Left ventricle myocardium inferior (tissue), 1 donor: ENCODE measurements at places on chromosomes 6 and 20. TPM values are rescaled to one million over a fixed set of nuclear protein-coding genes. Genes with fewer than 3 reads are reported as not detected.
A peak's percentile ranks its signal among the peaks of the same experiment; 100 is the strongest.

Gene DOK5
- total RNA-seq, result 14.3 TPM

Gene ID4
- 3.0 TPM for total RNA-seq

Gene RPN2
- 81.4 TPM for total RNA-seq

GRCh38 chr6:27297857-27298730, 14.0 kb downstream of the POM121L2 start:
- no peak for DNase-seq

DNA sequence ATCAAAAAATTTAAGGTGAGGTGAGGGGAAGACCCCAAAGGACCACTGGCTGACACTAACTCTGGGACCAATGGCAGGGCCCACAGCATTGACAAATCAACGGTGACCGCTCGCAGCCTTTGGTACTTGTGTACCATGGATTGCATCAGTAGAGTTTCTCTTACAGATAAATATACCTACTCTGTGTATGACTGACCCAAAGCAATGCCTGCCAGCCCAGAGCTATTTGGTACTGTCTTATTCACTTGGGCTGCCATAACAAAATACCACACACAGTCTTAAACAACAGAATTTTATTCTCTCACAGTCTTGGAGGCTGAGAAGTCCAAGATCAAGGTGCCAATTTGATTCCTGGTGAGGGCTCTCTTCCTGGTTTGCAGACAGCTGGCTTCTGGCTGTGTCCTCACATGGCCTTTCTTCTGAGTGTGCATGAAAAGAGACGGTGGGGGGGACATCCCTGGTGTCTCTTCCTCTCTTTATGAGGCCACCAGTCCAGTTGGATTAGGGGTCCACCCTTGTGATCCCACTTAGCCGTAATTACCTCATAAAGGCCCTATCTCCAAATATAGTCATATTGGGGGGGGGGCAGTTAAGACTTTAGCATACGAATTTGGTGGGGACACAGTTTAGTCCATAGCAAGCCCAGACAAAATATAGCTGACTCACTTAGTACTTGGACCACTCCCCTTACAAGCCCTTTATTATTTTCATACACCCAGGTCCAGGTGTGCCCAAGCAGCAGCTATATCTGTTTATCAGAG, 336.3 kb downstream of the CD83 start:
- DNase-seq, result no peak

DNA sequence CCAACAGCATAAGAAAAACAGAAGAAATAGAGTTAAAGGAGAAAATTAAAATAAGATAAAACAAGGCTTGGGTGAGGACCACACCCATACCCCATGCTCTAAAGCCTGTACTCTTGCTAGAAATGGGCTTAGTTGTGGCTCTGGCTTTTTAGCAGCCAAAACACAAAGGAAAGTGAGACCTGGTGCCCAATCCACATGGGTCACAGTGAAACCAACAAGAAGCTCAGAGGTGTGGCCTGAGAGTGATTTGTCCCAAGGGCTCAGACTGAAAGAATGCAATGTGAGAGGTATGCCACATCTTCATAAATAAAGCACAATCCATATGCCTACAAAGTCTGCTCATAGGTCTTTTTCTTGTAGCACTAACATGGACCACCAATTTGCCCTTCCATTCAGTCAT, 21.1 kb downstream of the HM13 start:
- DNase-seq, result no peak

DNA sequence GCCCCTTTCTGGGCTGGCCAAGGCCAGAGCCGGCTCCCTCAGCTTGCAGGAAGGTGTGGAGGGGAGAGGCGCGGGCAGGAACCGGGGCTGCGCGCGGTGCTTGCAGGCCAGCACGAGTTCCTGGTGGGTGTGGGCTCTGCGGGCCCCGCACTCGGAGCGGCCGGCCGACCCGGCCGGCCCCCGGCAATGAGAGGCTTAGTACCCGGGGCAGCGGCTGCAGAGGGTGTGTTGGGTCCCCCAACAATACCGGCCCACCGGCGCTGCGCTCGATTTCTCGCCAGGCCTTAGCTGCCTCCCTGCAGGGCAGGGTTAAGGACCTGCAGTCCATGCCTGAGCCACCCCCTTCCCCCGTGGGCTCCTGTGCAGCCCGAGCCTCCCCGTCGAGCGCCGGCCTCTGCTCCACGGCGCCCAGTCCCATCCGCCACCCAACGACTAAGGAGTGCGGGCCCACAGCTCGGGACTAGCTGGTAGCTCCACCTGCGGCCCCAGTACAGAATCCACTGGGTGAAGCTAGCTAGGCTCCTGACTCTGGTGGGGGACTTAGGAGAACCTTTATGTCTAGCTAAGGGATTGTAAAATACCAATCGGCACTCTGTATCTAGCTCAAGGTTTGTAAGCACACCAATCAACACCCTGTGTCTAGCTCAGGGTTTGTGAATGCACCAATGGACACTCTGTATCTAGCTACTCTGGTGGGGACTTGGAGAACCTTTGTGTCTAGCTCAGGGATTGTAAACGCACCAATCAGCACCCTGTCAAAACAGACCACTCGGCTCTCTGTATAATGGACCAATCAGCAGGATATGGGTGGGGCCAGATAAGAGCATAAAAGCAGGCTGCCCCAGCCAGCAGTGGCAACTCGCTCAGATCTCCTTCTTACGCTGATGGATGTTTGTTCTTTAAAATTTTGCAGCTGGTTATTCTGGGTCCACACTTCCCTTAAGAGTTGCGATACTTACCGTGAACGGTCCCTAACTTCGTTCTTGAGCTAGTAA, 167.4 kb upstream of the RREB1 start:
- no peak for DNase-seq

DNA sequence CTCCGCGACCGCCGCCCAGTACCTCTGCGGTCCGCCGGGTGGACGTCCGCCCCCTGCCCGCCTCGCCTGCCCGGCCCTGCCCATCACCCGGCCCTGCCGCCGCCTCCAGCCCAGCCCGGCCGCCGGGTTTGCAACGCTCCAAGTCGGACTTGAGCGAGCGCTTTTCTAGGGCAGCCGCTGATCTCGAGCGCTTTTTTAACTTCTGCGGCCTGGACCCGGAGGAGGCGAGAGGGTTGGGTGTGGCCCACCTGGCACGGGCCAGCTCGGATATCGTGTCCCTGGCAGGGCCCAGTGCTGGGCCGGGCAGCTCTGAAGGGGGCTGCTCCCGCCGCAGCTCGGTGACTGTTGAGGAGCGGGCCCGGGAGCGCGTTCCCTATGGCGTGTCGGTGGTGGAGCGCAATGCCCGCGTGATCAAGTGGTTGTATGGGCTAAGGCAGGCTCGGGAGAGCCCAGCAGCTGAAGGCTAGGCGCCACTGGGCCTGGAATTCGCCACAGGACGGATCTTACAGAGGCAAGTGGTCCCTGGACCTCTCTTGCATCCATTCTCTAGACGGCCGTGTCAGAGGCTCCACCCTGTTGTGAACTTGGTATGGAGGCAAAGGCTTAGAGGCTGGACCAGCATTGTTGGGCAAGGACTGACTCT, 11.8 kb downstream of the FAM110A start:
- no peak for DNase-seq

DNA sequence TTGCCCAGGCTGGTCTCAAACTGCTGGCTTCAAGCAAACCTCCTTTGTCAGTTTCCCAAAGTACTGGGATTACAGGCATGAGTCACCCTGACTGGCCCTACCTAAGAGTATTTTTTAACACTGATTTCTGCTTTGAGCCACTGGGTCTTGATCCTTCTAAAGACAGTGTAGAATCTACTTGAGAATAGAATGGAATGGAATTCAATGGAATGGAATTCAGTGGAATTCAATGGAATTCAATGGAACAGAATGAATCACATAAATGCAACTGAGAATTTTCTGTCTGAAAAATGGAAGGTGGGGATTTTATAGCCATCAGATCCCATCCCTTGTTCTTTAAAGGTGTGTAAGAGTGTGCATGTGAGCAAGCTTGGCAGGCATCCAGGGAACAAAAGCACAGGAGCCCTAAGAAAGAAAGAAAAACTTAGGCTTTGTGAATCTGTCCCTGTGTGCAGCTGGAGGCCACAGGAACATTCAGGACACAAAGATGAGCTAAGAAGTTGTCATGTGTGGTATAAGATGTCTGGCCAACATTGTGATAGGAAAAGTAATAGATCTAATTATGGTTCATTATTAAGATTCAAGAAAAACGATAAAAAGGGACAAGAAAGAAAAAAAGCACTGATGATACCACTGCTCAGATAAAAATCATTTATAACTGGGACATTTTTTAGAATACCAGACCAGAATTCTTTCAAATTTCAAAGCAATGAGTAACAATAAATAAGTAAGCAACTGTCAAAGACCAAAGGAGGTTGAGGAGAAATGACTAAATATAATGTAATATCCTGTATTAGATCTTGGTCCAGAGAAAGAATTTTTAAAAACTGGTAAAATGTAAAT, 681.0 kb upstream of the GJE1 start:
- no peak for DNase-seq

GRCh38 chr20:64277571-64278316, 22.2 kb downstream of the PCMTD2 start:
- no peak for DNase-seq

GRCh38 chr20:62893700-62894099, 32.1 kb upstream of the TCFL5 start:
- peak; percentile 8 for DNase-seq

GRCh38 chr20:17608701-17609497, 39.0 kb downstream of the DSTN start:
- no peak for DNase-seq

GRCh38 chr6:35775031-35775430, 1.4 kb upstream of the CLPSL2 start:
- no peak for DNase-seq

- DNase-seq, result no peak
Observed at GRCh38 chr20:38680500-38681306, 43.6 kb upstream of the SLC32A1 start.

GRCh38 chr20:40689943-40690835, 1.2 kb upstream of the MAFB start:
- DNase-seq, result peak; percentile 93

DNA sequence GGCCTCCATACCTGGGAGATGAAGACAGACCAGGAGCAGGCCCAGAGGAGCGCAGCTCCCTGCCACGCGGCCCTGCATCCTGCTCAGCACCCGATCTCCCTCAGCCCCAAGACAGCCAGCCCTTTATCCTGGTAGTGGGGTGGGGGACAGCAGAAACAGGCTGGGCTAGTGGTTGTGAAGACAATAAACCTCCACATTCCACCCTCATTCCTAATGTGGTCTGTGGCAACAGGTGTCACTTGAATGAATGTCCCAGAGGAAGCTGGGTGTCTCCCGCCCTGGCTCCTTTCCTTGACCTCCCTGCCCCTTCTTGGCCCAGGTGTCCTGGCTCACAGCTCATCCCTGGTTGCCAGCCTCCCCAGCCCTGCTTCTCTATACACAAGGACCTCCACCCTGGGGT, at the start of gene C6orf15:
C6orf15 (minus strand) TSS at position 98 of the 400 bp plus-strand sequence; CDS start at position 78, 20 bp downstream.
- no peak for DNase-seq
